ENCODE measurements at places on chromosomes 6 and 20.
A peak's percentile ranks its signal among the peaks of the same experiment; 100 is the strongest.

DNA sequence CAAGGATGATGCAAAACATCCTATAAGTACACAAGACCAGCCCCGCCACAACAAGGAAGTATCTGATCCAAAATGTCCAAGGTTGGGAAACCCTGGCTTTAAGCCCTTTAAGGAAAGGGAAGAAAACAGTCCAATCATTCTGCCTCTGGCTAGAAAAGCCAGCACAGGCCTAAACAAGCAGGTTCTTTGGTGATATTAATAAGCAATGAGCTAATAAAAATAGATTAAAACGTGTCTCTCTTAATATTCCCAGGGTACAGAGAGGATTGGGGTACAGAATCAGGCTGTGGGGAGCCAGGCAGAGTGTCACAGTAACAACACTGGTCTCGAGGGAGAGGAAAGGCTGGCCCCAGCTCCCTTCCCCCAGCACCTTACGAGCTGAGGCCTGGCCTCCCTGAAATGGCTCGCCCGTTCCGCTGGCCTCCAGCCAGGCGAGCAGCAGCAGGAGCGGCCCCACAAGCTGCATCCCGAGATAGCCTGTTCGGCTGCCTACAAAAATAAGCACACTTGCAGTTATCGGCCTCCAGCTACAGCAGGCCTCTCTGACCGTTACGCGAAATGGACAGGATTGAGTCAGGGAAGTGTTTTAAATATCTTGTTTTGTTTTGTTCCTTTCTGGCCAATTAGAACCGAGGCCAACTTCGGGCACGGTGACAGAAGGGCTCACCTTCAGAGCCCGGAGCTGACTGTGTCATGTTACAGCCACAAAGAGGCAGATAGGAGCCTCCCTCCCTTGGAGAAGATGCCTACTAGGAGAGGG is 4.0 kb upstream of the ZMYND8 start:
- peaks cover 41% of the 10 kb centered on the region for H3K4me1 ChIP-seq
- peak; percentile 92 for DNase-seq
- no peaks in the 10 kb centered on the region for H3K36me3 ChIP-seq

- peaks cover 11% of the 10 kb centered on the region for H3K4me1 ChIP-seq
- no peak for DNase-seq
- H3K27ac ChIP-seq = no peak overlapping the region
- H3K27me3 ChIP-seq = peaks cover 56% of the 10 kb centered on the region
Observed at GRCh38 chr20:19211661-19212468, 577 bp upstream of the SLC24A3 start.

DNA sequence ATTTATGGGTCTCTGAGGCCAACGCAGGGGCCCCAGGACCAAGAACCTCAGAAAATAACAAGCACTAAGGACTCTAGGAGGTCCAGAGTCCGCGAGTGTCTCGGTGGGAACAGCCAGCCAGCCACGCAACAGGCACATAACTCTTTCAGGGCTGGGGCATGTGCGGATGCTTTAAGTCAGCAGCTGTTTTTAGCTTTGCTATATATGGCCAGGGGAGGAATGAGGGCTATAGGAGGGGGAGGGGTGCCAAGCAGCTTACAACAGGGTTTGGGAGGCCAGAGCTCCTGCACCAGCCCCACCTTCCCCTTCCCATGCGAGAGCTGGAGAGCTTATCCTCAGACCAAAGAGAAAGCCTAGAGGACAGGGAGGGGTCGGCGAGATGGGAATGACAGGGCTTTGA is 6.2 kb downstream of the JPH2 start:
- H3K36me3 ChIP-seq = no peaks in the 10 kb centered on the region
- peak; percentile 83 for DNase-seq
- H3K27me3 ChIP-seq = peaks cover 39% of the 10 kb centered on the region

DNA sequence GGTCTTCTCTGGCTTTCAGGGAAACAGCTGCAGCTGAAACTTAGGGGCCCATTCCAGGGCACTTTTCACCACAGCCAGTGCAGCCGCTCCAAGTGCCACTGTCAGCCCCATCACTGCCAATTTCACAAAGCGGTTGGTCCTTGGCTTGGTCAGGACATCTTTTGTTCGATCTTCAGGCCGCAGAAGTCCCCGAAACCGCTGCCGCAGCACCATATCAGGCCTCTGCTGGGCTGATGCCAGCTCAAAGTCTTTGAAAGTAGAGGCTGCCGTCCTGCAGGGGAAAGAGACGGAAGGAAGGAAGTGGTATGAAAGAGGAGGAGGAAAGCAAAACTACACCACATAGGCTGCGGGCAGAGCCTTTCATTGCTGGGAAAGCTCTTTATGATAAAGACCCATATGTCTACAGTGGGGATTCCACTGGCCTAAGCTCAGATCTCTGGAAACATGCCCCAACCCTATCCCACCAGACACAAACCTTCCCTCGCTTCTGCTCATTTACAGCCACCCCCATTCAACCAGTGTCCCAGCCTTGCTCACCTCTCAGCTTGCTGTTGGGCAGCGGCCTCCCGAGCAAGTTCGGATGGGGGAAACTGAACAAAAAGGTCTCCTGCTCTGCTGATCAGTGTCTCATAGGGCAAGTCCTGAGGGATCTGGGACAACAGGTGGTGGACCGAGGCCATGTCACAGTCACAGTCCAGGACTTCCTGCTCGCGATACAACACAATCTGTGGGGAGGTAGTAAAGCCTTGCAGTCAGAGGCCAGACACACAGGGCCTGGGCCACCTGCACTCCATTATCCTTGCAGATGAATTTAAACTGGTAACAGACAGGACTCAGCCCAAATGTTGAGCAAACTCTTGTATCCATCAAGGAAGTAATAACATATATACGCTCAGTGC is 23.5 kb downstream of the TBC1D20 start:
- H3K27ac ChIP-seq = no peak overlapping the region
- H3K4me1 ChIP-seq = peaks cover 4% of the 10 kb centered on the region
- no peak for DNase-seq
- no peak overlapping the region for H3K4me3 ChIP-seq
- H3K36me3 ChIP-seq = peaks cover 69% of the 10 kb centered on the region

GRCh38 chr6:150876598-150876997 is 11.1 kb downstream of the MTHFD1L start:
- no peak for DNase-seq
- H3K27me3 ChIP-seq = no peaks in the 10 kb centered on the region
- peaks cover 6% of the 10 kb centered on the region for H3K4me1 ChIP-seq
- peaks cover 11% of the 10 kb centered on the region for H3K36me3 ChIP-seq
- H3K27ac ChIP-seq = no peak overlapping the region

DNA sequence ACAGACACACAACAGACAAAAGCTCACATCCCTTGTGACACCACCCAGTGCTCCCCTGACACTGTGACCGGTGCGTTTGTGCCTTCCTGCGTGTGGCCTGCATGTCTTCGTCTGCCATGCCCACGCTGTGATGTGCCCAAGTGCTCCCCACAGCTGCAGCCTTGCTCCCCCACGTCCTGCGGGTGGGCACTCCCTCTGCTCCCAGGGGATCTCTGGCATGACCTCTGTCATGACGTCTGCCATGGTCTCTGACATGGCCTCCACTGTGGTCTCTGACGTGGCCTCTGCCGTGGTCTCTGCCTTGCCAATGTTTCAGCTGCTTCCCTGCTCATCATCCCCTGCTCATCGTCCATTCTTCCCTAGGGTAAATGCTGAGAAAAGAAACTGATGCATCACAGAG is 200.9 kb downstream of the DLL1 start:
- no peak overlapping the region for H3K4me3 ChIP-seq
- H3K36me3 ChIP-seq = no peaks in the 10 kb centered on the region
- DNase-seq = no peak
- H3K4me1 ChIP-seq = no peaks in the 10 kb centered on the region
- no peak overlapping the region for H3K27ac ChIP-seq

DNA sequence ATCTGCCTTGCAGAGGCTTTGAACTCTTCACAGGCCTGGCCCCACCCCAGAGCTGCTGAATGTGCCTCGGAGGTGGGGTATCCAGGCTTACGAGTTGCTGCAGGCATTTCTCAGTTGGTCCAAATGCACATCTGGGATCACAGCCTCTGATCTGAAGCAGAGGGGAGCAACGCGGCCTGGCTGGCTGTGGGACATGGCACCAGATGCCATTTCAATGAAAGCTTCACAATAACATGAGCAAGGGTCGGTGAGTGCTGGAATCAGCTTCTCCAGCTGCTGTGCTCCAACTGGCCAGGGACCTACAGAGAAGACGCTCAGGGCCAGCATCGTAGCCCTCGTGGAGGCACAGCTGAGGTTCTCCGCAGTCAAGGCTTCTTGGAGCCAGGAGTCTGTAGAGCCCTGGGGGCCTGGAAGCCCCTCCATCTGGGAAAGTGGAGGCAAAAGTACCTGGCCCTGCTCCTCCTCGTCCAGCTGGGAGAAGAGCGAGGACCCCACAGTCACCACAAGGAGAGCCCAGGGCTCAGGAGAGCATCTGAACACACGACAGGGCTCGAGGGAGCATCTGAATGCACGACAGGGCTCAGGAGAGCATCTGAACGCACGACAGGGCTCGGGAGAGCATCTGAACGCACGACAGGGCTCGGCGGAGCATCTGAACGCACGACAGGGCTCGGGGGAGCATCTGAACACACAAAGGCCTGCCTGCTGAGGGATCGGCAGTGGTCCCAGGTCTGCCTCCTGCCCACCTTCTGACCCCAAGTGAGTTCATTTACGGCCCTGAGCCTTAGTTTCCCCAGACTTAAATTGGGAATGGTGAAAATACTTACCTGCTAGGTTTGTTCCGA is 165.2 kb downstream of the DLL1 start:
- no peak for DNase-seq
- H3K36me3 ChIP-seq = no peaks in the 10 kb centered on the region
- no peaks in the 10 kb centered on the region for H3K4me1 ChIP-seq
- H3K27me3 ChIP-seq = no peaks in the 10 kb centered on the region
- no peak overlapping the region for H3K27ac ChIP-seq

DNA sequence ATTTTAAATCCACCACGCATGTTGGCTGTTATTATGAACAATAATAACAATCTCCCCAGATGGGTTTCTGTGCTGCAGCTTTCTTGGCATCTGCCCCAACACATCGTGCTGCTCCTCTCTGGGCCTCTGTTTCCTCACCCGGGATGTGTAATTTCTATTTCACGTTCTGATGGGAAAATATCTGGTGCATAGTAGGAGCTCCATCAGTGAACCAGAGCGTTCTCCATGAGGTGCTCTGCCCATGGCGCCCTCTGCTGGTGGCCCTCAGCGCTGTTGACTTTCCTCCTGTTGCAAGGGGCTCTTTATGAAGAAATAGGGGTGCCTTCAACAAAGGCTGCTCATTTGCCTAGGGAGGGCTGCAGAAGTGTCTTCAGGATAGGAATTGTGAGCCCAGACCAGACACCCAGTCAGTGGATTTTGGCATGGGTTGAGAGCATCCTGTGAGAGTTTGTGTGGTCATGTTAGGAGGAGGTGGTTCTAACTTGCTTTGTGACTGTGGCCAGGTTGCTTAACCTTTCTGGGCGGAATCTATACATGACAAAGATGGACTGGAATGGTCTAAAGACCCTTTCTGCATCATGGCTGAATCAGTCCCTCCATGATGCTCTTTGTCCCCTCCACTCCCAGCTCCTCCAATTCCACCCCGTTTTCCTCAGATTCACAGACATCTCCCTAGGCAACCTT is 8.1 kb downstream of the SCRT2 start:
- no peaks in the 10 kb centered on the region for H3K36me3 ChIP-seq
- H3K4me1 ChIP-seq = peaks cover 2% of the 10 kb centered on the region
- DNase-seq = peak; percentile 43
- H3K27ac ChIP-seq = no peak overlapping the region
- no peak overlapping the region for H3K4me3 ChIP-seq

GRCh38 chr6:3965071-3965718 is 113.7 kb downstream of the FAM217A start:
- no peak overlapping the region for H3K4me3 ChIP-seq
- DNase-seq = no peak
- no peak overlapping the region for H3K27ac ChIP-seq

GRCh38 chr6:151280859-151281258 is 41.1 kb downstream of the AKAP12 start:
- H3K36me3 ChIP-seq = no peaks in the 10 kb centered on the region
- H3K4me1 ChIP-seq = peaks cover 12% of the 10 kb centered on the region
- no peaks in the 10 kb centered on the region for H3K27me3 ChIP-seq
- H3K4me3 ChIP-seq = no peak overlapping the region
- DNase-seq = peak; percentile 69

- H3K27me3 ChIP-seq = no peaks in the 10 kb centered on the region
- H3K36me3 ChIP-seq = no peaks in the 10 kb centered on the region
- H3K4me3 ChIP-seq = no peak overlapping the region
- no peaks in the 10 kb centered on the region for H3K4me1 ChIP-seq
Observed at GRCh38 chr6:116300566-116300965, 20.8 kb upstream of the TSPYL1 start.

GRCh38 chr6:97864826-97865225 is 581.8 kb upstream of the MMS22L start:
- H3K27me3 ChIP-seq = no peaks in the 10 kb centered on the region
- H3K27ac ChIP-seq = no peak overlapping the region
- no peaks in the 10 kb centered on the region for H3K36me3 ChIP-seq
- H3K4me1 ChIP-seq = no peaks in the 10 kb centered on the region

DNA sequence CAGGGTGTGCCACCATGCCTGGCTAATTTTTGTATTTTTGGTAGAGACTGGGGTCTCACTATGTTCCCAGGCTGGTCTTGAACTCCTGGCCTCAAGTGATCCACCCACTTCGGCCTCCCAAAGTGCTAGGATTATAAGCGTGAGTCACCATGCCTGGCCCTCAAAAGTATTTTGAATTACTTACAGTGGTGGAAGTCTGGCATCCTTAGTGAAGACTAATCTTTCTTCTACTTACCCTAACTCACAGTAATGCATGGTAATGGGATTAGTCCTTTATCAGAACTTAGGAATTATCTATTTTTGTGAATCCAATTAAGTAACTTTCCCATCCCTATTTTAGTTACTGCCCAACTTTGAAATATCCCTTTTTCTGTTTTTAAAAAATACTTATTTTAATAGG is 3.9 kb downstream of the RWDD1 start:
- H3K36me3 ChIP-seq = peaks cover 44% of the 10 kb centered on the region
- H3K27me3 ChIP-seq = no peaks in the 10 kb centered on the region
- DNase-seq = no peak
- no peaks in the 10 kb centered on the region for H3K4me1 ChIP-seq
- no peak overlapping the region for H3K27ac ChIP-seq

DNA sequence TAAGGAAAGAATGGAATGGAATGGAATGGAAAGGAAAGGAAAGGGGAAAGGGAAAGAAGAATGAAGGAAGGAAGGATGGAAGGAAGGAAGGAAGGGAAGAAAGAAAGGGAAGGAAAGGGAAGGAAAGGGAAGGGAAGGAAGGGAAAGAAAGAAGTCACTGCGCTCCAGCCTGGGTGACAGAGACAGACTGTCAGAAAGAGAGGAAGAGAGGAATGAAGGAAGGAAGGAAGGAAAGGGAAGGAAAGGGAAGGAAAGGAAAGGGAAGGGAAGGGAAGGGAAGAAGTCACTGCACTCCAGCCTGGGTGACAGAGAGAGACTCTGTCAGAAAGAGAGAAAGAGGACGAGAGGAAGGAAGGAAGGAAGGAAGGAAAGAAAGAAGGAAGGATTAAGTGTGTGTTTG is 221.2 kb upstream of the LAMP5 start:
- no peaks in the 10 kb centered on the region for H3K4me1 ChIP-seq
- H3K36me3 ChIP-seq = no peaks in the 10 kb centered on the region
- no peak for DNase-seq
- no peaks in the 10 kb centered on the region for H3K27me3 ChIP-seq
- H3K27ac ChIP-seq = no peak overlapping the region

GRCh38 chr6:99933129-99933528 is 60.9 kb downstream of the MCHR2 start:
- no peak overlapping the region for H3K4me3 ChIP-seq
- H3K36me3 ChIP-seq = no peaks in the 10 kb centered on the region
- H3K27me3 ChIP-seq = no peaks in the 10 kb centered on the region

GRCh38 chr20:59482351-59483187 is 121.8 kb upstream of the PHACTR3 start:
- H3K27ac ChIP-seq = no peak overlapping the region
- H3K27me3 ChIP-seq = no peaks in the 10 kb centered on the region
- H3K4me3 ChIP-seq = no peak overlapping the region

All from mesenchymal stem cell (in vitro differentiated cells and primary cell).